ENCODE measurements at places on chromosomes 3 and 15. TPM values are rescaled to one million over a fixed set of nuclear protein-coding genes. Genes with fewer than 3 reads are reported as not detected.

FBXL22 gene
- 13.6 TPM for total RNA-seq

WDR93 gene
- total RNA-seq: 0.48 TPM

BCHE gene
- total RNA-seq: 0.35 TPM

LSG1 gene
- total RNA-seq: 27.0 TPM

GRCh38 chr3:107679921-107680320 lies 157.2 kb downstream of the BBX start:
- no peak for DNase-seq

Measured in ovary (tissue), 10 donors.